ENCODE measurements at places on chromosomes 3 and 15.

GRCh38 chr3:87088430-87088992 lies 97.6 kb upstream of the VGLL3 start:
- DNase-seq, result no peak

- no peak for DNase-seq
These were observed 183.4 kb upstream of the TOPAZ1 start for GRCh38 chr3:44058022-44058867.

DNA sequence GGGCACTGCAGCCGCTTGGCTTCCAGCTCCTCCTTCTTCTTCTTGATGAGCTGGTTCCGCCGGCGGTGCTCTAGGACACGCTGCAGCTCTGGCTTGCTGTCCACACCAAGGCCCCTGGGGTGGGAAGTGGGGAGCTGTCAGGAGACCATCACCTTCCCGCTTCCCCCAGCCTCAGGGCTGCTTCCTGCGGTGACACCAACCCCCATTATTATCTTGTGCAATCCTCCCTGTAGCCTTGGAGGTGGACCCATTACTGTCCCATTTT lies 10.0 kb downstream of the FAM107A start:
- no peak for DNase-seq

GRCh38 chr15:78360367-78360801 lies 20.2 kb downstream of the CRABP1 start:
- DNase-seq, result no peak

DNA sequence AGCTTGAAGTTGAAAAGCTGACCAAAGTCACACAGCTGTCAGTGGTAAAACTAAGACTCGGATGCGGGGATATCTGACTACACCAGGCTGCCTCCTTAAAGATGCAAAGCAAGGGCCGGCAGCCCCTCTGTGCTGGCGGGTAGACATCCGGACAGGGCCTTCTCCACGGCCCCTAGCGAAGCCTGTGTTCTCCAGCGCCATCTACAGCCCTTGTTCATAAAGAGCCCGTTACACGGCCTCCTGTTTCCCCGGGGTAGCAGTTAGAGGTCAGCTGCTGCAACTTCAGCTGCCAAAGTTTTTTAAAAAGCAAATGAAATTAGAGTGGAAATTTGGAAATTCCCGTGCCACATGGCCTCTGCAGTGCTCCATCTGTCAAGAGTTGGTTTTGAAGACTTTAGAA lies 383.0 kb downstream of the TBL1XR1 start:
- DNase-seq, result no peak

GRCh38 chr3:212432-212831 lies 15.9 kb downstream of the CHL1 start:
- DNase-seq, result no peak

GRCh38 chr3:146161663-146162002 lies 649 bp upstream of the PLOD2 start:
- DNase-seq, result no peak

GRCh38 chr3:67415511-67415910 lies 238.9 kb downstream of the SUCLG2 start:
- DNase-seq, result peak; percentile 11

DNA sequence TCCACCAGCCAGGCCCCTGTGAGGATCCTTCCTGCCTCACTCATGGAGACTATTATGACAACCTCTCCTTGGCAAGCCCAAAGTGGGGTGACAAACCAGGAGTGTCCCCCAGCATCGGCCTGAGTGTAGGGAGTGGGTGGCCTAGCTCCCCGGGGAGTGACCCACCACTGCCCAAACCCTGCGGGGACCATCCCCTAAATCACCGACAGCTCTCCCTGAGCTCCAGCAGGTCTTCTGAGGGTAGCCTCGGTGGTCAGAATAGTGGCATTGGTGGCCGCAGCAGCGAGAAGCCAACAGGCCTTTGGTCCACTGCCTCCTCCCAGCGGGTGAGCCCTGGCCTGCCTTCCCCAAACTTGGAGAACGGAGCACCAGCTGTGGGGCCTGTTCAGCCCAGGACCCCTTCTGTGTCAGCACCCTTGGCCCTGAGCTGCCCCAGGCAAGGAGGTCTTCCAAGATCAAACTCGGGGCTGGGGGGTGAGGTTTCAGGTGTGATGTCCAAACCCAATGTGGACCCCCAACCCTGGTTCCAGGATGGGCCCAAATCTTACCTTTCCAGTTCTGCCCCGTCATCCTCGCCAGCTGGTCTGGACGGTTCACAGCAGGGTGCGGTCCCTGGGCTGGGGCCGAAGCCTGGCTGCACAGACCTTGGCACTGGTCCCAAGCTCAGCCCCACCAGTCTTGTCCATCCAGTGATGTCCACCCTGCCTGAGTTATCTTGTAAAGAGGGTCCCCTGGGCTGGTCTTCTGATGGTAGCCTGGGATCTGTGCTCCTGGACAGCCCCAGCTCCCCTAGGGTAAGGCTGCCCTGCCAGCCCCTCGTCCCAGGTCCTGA lies 1.0 kb downstream of the LIMD1 start:
- no peak for DNase-seq

- DNase-seq, result no peak
These were observed 4.7 kb downstream of the NCKIPSD start for GRCh38 chr3:48680811-48681540.

GRCh38 chr15:31335989-31336592 lies 9.5 kb downstream of the KLF13 start:
- DNase-seq, result no peak

DNA sequence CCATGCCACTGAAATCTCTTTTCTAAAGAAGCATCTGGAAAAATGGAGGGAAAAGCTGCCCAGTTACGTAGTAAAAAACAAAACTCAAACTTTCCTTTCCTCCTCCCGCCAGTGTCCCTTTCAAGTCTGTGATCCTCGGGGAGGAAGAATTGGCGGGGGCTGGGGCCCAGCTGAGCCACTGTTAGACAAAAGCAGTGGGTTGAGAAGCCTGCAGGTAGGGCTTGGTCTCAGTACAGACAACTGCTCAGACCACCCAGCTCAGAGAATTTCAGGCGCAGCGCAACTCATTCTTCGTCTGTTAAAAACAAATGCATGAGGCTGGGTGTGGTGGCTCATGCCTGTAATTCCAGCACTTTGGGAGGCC lies 117.1 kb downstream of the MYLK start:
- DNase-seq, result no peak

- no peak for DNase-seq
These were observed 30.4 kb downstream of the GRIP2 start for GRCh38 chr3:14509796-14510100.

Data from AG09309 (cell line).